Germinal center (tissue), 1 donor: ENCODE measurements at places on chromosomes 5 and 9.

- DNase-seq, result no peak
These were observed 460.4 kb downstream of the ACTL7B start for GRCh38 chr9:108395421-108395820.

GRCh38 chr5:128349044-128349858, 188.8 kb downstream of the FBN2 start:
- DNase-seq, result no peak

DNA sequence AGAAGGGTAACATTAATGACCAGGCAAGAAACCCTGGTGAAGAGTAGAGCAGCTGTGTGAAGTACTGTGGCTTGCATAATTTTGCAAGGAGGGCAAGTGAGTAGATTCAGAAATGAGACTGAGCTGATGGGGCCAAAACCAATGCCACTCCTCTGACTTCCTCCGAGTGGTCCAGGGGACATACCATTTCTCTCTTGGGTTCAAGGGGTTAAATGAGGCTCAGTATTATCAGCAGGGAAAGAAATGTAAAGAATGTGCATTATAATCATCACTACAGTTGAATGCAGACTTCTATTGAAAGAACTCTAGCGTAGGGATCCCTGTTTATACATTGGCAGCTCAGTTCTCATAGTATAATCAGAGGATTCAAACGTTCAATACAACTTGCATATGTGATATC, 9.9 kb downstream of the POLR3G start:
- DNase-seq, result no peak

GRCh38 chr5:67120032-67120431, 76.6 kb downstream of the CD180 start:
- DNase-seq, result no peak

- DNase-seq, result peak; percentile 75
These were observed 1.4 kb upstream of the ANKRD33B start for GRCh38 chr5:10562201-10563109.

- no peak for DNase-seq
These were observed 159.1 kb upstream of the PPP2R2B start for GRCh38 chr5:147037515-147038205.
